Stimulated activated CD4-positive, alpha-beta T cell treated with anti-CD3 and anti-CD28 coated beads, Interleukin-15, amount 100 ng/mL, for 1 hour (primary cell): ENCODE measurements at places on chromosomes 4 and X.

DNA sequence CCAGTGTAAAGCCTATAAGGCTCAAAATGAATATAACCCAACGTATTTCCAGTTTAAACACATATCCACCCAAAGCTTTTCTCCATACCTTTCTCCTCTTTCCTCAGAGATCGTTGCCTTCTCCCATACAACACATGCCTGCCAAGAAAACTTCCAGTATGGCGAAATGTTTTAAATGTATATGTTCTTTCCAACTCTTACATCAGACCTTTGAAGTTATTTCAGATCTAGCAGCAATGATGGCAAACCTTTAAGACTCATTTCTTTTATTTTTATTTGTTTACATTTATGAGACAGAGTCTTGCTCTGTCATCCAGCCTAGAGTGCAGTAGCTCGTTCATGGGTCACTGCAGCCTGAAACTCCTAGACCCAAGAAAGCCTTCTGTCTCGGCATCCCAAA is 265.4 kb downstream of the BMPR1B start:
- DNase-seq, result no peak

DNA sequence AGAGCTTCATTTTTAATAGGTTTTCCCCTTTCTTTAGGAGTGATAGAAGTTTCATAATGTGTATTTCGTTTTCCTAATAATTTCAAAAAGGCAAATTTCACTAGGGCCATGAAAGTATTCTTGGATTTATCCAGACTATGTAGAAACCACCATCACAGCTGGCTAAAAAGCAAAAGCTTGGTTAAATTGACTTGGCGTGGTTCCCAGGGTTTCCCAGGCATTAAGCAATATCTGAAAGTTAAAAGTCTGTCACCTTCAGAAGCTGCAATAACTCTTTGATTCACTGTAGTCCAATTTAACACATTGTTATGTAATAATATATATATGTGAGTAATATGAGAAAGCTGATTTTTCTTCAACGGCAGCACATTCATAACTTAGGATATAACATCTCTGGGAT is 38.3 kb downstream of the NDNF start:
- DNase-seq, result no peak

DNA sequence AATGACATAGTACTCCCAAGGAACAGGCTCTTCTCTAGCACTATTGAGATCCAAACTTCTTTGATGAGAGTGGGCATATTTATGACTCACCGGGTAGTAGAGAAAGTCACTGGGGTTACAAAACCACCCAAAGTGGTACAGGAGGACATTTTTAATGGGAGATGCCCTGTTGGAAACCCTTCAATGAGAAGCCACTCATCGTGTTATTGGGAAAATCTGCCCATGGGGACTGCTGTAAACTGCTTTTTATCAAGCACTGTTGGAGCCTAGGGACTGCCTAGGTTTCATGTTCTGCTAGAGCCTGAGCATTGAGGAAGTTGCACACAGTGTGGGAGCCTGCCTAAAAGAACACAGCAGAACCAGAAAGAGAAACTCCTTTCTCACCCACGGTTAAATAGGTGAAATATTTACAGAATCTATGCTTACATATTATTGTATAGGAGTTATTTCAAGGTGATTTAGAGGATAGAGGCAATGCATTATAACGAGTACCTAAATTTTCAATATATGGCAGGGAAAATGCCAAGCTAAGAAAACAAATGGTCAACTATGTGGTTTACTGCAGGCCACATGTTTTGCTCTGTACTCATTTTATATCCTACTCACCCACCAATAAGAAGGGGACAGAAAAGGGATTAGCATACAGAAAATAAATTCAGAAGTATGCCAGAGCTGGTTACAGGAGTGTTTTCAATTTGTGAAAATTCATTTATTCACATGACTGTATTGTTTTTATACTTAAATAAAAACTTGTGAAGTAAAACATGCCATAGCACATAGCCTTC is 559.1 kb downstream of the FSTL5 start:
- DNase-seq, result no peak

- no peak for DNase-seq
Measured at GRCh38 chrX:41442824-41443550, 4.2 kb upstream of the NYX start.

- DNase-seq, result no peak
Measured at GRCh38 chr4:67459164-67459563, 86.1 kb downstream of the CENPC start.

DNA sequence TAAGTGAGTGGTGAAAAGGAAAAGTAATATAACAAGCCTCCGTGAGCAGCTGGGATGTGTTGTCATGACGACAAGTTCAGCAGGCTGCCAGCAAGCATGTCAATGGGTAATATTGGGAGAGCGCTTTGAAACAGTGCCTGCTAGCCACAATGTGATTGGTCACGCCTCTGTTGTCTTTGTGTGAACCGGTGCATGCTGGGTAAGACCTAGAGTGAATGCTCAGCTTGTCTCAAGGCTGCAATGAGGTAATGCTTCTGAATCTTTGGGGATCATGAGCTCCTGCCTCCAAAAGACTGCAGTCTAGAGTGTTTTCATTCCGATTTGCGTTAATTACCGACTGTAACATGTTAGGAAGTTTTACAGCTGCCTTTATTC is 54.9 kb downstream of the STOX2 start:
- no peak for DNase-seq

DNA sequence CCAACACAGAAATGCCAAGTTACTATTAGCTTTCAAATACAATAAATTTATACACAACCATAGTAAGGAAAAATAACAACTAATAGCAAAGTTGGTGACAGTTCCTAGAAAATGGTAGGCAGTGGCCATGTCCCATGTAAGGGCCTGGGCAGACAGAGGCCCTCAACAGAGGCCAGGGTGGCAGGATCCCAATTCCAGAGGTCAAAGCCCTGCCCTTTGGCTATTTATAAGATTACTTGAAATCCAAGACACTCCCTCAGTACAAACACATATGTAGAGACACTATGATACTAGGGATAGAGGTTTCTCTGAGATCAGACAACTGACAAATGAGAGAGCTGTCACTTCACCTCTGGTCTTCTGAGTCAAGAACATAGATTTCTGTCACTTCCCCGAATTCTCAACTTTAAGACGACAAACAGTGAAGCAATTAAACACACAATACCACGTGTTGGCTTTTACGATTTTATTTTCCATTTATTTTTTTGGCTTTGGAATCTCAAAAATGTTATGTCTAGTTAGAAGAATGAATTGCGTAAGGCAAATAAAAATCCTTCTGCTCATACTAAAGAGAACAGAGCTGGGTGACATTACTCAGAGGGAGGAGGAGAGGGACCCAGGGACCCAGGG is 16.3 kb upstream of the MAOB start:
- DNase-seq, result no peak

GRCh38 chr4:122661176-122662160 is 40.6 kb upstream of the IL21 start:
- no peak for DNase-seq

DNA sequence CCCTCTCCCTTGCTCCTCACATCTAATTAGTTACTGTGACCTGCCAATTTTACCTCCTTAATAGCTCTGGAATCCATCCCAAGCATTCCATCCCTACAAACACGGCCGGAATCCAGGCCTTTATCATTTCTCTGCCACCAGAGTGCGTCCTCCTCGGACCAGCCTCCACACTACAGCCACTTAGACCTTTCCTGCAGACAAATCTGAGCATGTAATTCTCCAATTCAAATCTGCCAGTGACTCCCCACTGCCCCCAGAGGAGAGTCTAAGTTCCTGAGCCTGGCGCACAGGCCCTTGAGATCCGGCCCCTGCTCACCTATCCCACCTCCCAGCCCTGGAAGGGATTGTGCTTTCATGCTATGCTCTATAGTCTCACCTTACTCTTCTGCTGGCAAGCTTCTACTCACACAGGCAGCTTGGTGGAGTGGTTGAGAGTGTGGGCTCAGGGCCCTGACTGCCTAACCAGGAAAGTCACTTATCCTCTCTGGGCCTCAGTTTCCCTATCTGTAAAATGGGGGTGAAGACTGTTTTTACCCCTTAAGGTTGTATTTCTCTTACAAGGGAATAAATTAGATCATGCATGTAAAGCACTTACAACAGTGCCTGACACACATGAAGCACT is 31.2 kb downstream of the PJA1 start:
- DNase-seq, result no peak
